ENCODE measurements at places on chromosomes 13 and 19.

DNA sequence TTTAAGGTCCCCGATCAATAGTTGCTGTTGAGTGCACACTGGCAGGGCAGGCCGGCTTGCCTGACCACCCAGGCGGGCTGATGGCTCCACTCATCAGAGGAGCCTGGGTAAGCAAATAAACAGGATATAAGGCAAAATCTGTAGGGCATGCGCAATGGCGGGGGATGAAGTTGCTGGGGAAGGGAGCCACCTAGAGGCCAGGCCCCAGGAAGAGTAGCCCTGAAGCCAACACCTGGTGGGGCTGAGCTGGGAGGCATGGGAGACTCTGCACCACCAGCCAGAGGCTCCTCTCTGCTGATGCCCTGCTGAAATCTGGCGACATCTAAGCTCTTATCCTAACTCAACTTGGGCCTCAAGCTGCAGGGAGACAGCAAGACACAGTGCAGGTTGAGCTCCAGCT is 324.3 kb downstream of the ZNF536 start:
- peak; percentile 20 for DNase-seq

GRCh38 chr19:55626350-55626749 is 2.0 kb upstream of the ZNF784 start:
- no peak for DNase-seq

DNA sequence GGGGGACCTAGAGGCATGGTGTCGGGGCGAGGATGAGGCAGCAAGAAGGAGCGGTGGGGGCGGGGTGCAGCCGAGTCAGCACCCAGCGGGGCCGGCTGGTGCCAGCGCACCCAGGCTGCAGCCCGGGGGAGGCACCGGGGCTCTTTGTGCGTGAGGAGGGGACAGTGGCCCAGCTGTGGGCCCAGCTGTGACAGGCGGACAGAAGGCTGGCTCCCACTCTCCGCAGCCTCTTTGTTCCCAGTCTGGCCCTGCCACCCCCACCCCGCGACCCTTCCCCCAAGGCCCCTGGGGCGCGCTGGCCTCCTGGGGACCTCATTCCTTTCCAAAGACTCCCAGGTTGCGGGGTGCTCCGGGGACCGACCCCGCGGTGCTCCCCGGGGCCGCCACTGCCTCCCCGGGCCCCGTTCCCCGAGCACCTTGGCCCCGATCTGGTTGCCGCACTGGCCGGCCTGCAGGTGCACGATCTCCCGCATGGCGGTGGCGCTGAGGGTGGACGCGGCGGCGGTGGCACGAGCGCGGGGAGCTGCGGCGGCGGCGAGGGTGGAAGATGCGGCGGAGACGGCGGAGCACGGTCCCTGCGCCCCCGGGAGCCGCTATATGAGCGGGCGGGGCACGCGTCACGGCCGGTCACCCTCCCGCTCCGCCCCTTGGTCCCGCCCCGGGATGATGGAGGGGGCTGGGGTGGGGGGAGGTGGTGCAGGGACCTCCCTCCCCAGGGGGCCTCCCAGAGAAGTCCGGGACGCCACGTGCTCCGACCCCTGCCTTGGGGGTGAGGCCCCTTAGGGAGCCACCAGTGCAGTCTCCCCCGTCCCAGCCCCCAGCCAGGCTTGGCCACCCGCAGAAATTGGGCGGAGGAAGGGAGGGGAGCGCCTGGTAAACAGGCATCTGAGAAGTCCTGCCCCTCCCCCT is at the start of gene TUBB4A:
Gene TUBB4A, minus strand, starts transcription at position 570 of the 909 bp plus-strand sequence. Its CDS starts 97 bp downstream, at position 473.
- peak; percentile 25 for DNase-seq

- no peak for DNase-seq
Observed at GRCh38 chr19:49165111-49165750, 7.6 kb downstream of the TRPM4 start.

GRCh38 chr13:35917252-35917941 is 213.8 kb downstream of the DCLK1 start:
- no peak for DNase-seq

- peak; percentile 2 for DNase-seq
Observed at GRCh38 chr13:47549219-47549752, 451.8 kb downstream of the SUCLA2 start.

- DNase-seq = no peak
Observed at GRCh38 chr13:46593398-46593797, 40.4 kb downstream of the LRCH1 start.

- peak; percentile 66 for DNase-seq
Observed at GRCh38 chr13:97068151-97068550, 73.9 kb upstream of the OXGR1 start.

DNA sequence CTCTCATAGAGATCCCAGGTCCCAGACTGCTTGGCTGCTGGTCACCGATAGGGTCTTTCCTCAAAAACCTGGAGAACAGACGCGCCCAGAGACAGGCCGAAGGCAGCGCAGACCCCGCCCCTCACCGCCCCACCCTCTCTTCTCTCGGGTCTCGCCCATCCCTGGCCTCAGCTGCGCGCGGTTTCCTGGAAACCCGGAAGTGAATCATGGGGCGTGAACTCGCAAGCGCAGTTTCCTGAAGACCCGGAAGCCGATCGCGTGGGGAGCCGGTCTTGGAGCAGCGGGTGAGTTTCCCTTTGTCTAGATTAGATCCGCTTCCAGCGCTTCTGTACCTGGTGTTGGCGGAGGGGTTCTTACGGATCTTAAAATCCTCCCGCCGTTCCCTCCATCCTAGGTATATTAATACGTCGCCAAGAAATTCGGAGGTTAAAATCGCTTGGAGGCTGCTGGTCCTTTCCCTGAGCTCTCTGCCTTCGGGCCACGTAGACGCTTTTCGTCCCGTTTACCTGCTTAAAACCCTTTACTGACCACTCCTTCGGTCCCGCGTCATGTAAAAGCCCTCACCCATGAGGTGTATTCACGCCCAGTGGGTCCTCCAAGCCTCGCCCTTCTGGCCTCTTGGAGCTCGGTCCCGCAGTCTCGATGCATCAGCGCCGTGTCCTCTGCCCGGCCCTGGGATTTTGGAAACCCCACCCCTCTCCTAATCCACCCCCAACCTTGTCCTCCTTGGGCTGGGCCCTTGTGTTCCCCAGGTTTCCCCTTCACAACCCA is at the start of gene ZNF578:
Gene ZNF578, plus strand, starts transcription at position 230 of the 771 bp plus-strand sequence. CDS start 48,293 bp downstream, outside the sequence.
- peak; percentile 92 for DNase-seq

GRCh38 chr19:33300894-33301143 is 1.5 kb downstream of the CEBPA start:
- no peak for DNase-seq

DNA sequence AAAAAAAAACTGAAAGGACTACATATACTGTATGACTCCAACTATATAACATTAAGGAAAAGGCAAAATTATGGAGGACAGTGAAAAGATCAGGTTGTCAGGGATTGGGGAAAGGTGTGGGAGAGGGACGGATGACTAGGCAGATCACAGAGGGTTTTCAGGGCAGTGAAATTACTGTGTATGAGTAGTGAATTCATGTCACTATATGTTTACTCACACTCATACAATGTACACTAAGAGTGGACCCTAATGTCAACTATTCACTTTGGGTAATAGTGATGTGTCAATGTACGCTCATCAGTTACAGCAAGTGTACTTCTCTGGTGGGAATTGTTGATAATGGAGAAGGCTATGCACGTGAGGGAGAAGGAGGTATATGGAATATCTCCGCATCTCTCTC is 144.3 kb downstream of the ITGBL1 start:
- no peak for DNase-seq

GRCh38 chr19:2426611-2427428 is 566 bp downstream of the TIMM13 start:
- peak; percentile 60 for DNase-seq

- DNase-seq = peak; percentile 80
Observed at GRCh38 chr19:43532571-43532961, 422 bp upstream of the ZNF575 start.

DNA sequence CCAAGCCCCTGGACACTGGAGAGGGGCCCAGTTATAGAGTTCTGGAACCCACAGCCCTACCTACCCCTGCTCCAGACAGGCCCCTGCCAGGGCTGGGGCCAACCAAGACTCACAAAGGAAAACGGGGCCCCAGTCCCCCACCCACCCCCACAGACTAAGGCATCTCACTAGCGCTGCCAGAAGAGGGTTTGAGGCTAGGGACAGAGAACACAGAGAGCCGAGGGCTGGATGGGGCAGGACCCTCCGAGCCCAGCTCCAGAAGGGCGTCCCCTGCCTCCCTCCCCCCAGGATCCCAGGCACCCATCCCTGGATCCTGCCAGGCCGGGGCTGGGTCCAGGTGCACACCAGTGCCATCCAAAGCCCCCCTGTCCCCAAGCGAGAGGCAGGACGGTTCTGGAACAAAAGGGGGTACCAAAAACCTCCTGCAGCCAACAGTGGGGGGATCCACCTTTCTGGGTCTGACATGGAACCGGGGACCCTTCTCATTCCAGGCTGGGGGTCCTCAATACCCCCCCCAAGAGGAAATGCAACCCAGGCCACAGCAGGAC is 4.4 kb upstream of the REXO1 start:
- no peak for DNase-seq

DNA sequence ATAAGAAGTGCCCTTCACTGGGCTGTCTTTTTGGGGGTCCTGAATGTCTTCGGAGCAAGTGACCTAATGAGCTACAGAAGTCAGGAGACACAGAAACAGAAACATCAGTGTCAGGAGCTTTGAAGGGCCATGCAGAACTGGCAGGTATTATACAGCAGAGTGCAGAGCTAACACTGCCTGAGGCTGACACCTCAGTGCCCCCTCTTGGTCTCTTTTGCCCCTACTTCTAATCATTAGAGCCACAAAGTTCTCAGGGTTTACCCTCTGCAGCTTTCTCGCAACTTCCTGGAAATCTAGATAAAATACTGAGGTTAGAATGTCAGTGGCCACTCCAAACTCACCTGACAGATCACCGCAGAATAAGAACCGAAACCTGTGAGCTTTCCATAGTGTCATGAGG is 172.7 kb downstream of the B3GLCT start:
- DNase-seq = no peak

DNA sequence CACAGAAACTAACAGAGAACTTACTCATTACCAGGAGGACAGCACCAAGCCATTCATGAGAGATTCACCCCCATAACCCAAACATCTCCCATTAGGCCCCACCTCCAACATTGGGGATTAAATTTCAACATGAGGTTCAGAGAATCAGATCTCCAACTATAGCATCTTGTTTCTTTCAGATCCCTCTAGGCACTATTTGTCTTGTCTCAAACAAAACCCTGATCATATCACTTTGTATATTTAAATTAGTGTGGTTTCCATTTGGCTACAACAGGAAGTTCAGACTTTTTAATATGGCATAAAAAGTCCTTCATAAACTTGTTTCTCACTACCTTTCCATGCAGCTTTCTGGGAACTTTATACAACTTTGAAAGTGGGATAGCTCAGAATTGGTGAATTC is 699.0 kb upstream of the MIR17HG start:
- no peak for DNase-seq

GRCh38 chr13:23558675-23559536 is 11.3 kb upstream of the TNFRSF19 start:
- DNase-seq = peak; percentile 93
